ENCODE measurements at places on chromosomes 4 and X. TPM values are rescaled to one million over a fixed set of nuclear protein-coding genes. Genes with fewer than 3 reads are reported as not detected.

DNA sequence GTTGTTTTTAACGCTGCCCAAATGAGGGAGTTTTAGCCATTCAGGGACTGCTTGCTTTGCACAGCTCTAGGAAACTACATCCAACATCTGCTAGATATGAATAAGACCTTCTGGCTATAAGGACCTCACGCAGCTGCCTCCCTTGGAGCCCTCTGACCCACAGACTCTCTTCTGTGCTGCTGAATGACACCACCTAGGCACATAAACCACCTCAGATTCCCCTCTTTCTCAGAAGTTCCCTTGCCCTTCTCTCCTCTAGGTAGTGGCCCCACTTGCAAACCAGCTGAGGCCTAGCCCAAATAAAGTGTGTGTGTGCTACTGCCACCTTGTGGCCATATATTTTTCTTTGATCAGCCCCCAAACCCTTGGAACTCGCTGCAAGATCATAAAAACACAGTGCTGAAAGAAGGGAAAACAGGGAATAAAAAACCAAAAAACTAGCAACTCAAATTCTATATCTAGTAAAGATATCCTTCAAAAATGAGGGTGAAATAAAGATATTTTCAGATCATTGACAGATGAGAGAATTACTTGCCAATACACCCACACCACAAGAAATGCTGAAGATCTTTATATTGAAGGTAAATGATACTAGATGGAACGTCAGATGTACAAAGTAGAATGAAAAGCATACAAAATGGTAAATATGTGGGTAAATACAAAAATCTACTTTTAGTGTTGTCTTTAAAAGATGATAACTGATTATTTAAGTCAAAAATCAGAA lies 265.9 kb downstream of the ADAMTS3 start:
- no peaks in the 10 kb centered on the region for H3K36me3 ChIP-seq
- peak; percentile 10 for DNase-seq
- no peak overlapping the region for H3K4me3 ChIP-seq
- H3K27me3 ChIP-seq: no peaks in the 10 kb centered on the region
- no peak overlapping the region for H3K27ac ChIP-seq
- H3K4me1 ChIP-seq: peaks cover 4% of the 10 kb centered on the region

Gene CRLF2
- total RNA-seq: 0.40 TPM

Gene CSAG3
- not detected for total RNA-seq

- H3K36me3 ChIP-seq: no peaks in the 10 kb centered on the region
- H3K27me3 ChIP-seq: peaks cover 39% of the 10 kb centered on the region
- no peak overlapping the region for H3K27ac ChIP-seq
- H3K4me1 ChIP-seq: no peaks in the 10 kb centered on the region
Measured at GRCh38 chr4:169313732-169314131, 43.0 kb upstream of the SH3RF1 start.

- peaks cover 34% of the 10 kb centered on the region for H3K27me3 ChIP-seq
- no peak for DNase-seq
- no peak overlapping the region for H3K4me3 ChIP-seq
- H3K4me1 ChIP-seq: no peaks in the 10 kb centered on the region
Measured at GRCh38 chr4:141180991-141181761, 39.5 kb upstream of the ZNF330 start.

GRCh38 chr4:78138252-78138651 lies 81.1 kb downstream of the FRAS1 start:
- peaks cover 47% of the 10 kb centered on the region for H3K27me3 ChIP-seq
- H3K4me1 ChIP-seq: no peaks in the 10 kb centered on the region
- no peaks in the 10 kb centered on the region for H3K36me3 ChIP-seq

GRCh38 chr4:152099555-152099954 lies 338.7 kb upstream of the GATB start:
- peak overlapping the region; percentile 63 for H3K4me3 ChIP-seq
- no peaks in the 10 kb centered on the region for H3K27me3 ChIP-seq
- peaks cover 64% of the 10 kb centered on the region for H3K4me1 ChIP-seq
- peak overlapping the region; percentile 96 for H3K27ac ChIP-seq

Gene RADX
- 13.2 TPM for total RNA-seq

- H3K27ac ChIP-seq: peak overlapping the region; percentile 29
- H3K4me3 ChIP-seq: no peak overlapping the region
- H3K4me1 ChIP-seq: peaks cover 7% of the 10 kb centered on the region
- H3K36me3 ChIP-seq: no peaks in the 10 kb centered on the region
- H3K27me3 ChIP-seq: no peaks in the 10 kb centered on the region
Measured at GRCh38 chrX:56728321-56728720, 722 bp upstream of the NBDY start.

DNA sequence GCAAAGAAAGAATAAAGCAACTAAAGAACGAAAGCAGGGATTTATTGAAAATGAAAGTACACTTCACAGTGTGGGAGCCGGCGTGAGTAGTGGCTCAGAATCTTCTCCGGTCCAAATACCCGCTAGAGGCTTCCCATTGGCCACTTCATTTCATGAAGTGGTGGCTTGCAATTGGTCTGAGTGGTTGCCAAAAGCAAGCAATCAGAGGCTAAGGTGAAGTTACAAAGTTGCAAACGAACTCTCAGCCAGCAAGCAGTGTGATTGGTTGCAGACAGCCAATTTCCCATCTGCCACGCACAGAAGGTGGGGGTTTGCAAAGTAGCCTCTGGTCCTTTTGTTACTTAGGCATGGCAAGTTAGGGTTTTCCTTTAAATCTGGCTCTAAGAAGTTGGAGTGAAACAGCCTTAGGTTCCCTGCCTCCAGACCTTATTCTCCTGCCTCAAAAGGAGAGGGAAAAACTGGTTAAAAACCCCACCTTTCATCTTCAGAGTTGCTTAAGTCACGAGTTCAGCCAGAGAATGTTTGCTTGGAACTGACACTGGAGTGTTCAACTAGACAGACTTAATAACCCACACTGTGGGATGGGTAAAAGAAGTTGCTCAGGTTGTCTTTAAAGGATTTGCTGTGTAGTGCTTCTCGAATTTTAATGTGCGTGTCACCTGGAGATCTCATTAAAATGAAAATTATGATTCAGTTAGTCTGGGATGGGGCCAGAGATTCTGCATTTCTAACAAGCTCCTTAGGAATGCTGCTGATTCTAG lies 6.9 kb upstream of the CLOCK start:
- no peaks in the 10 kb centered on the region for H3K36me3 ChIP-seq
- no peak for DNase-seq
- H3K4me3 ChIP-seq: peak overlapping the region; percentile 56
- no peak overlapping the region for H3K27ac ChIP-seq
- H3K27me3 ChIP-seq: peaks cover 6% of the 10 kb centered on the region

DNA sequence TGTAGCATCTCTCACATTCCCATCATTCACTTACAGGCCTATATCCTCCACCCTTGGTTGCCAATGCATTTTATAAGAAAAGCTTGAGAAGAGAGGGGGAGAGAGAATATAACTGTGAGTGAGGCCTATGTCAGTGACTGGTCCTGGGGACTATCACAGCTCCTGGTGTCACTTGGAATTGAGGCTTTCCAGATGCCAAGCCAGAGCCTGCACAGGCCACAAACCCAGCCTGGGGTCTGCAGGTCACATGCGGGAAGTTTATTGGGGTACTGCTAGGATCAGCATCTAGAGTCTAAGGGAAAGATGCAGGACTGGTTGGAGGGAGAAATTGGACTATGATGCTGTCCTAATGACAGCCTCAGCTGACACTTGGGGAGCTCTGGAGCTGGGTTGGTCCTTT lies 47.6 kb downstream of the RTL5 start:
- peaks cover 6% of the 10 kb centered on the region for H3K4me1 ChIP-seq
- no peak overlapping the region for H3K4me3 ChIP-seq
- DNase-seq: no peak
- H3K27me3 ChIP-seq: no peaks in the 10 kb centered on the region
- H3K27ac ChIP-seq: no peak overlapping the region

Gene DUSP9
- not detected for total RNA-seq

Gene RAB41
- total RNA-seq: not detected

GRCh38 chr4:16814361-16814760 lies 84.1 kb downstream of the LDB2 start:
- no peak overlapping the region for H3K27ac ChIP-seq
- H3K4me1 ChIP-seq: no peaks in the 10 kb centered on the region
- H3K27me3 ChIP-seq: peaks cover 6% of the 10 kb centered on the region
- DNase-seq: no peak
- H3K4me3 ChIP-seq: no peak overlapping the region

Gene PCYT1B
- total RNA-seq: 8.5 TPM

DNA sequence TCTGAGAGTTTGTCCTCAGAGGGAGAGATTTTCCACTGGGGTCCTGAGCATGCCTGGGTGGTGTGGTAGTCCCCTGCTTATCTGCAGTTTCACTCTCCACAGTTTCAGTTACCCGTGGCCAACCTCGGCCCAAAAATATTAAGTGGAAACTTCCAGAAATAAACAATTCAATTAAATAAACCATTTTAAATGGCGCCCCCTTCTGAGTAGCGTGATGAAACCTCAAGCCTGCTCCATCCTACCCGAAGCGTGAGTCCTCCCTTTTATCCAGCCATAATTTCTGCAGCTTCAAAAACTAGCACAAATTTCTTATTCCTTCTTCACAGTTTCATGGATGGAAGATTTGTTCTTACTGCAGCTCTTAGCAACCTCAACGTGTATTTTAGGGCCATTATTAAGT lies 26.7 kb downstream of the PNMA6E start:
- H3K27me3 ChIP-seq: peaks cover 10% of the 10 kb centered on the region
- H3K36me3 ChIP-seq: peaks cover 2% of the 10 kb centered on the region
- H3K27ac ChIP-seq: peak overlapping the region; percentile 4
- DNase-seq: no peak
- H3K4me3 ChIP-seq: no peak overlapping the region

DNA sequence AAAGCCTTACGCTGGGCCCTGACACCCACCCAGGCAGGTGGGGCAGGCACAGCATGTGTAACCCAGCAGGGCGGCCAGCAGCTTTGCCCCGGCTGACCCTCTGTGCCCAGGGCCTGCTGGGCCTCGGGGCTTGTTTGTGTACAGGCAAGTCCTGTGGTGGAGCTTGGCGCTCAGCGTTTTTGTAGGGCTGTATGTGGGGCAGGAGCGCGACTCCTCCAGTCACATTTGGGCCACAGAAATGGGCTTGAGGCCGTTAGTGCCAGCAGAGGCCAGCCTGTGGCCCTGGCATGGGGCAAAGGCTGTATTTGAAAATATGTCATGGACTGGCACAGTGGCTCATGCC lies 14.7 kb upstream of the HGFAC start:
- H3K4me3 ChIP-seq: no peak overlapping the region
- no peak overlapping the region for H3K27ac ChIP-seq
- no peak for DNase-seq
- H3K4me1 ChIP-seq: peaks cover 5% of the 10 kb centered on the region
- no peaks in the 10 kb centered on the region for H3K27me3 ChIP-seq

- H3K27ac ChIP-seq: no peak overlapping the region
- H3K27me3 ChIP-seq: peaks cover 8% of the 10 kb centered on the region
- no peak overlapping the region for H3K4me3 ChIP-seq
- no peak for DNase-seq
- peaks cover 4% of the 10 kb centered on the region for H3K4me1 ChIP-seq
- H3K36me3 ChIP-seq: no peaks in the 10 kb centered on the region
Measured at GRCh38 chr4:1772853-1773538, 20.1 kb upstream of the FGFR3 start.

Gene HTN3
- not detected for total RNA-seq

- peaks cover 4% of the 10 kb centered on the region for H3K4me1 ChIP-seq
- no peak overlapping the region for H3K4me3 ChIP-seq
- H3K27ac ChIP-seq: no peak overlapping the region
- H3K27me3 ChIP-seq: peaks cover 14% of the 10 kb centered on the region
- no peaks in the 10 kb centered on the region for H3K36me3 ChIP-seq
- DNase-seq: no peak
Measured at GRCh38 chrX:111521169-111521568, 9.7 kb downstream of the SERTM2 start.

GRCh38 chr4:146159384-146160058 lies 16.0 kb upstream of the LSM6 start:
- peak overlapping the region; percentile 53 for H3K27ac ChIP-seq
- H3K4me1 ChIP-seq: peaks cover 8% of the 10 kb centered on the region
- H3K27me3 ChIP-seq: peaks cover 16% of the 10 kb centered on the region
- H3K36me3 ChIP-seq: peaks cover 2% of the 10 kb centered on the region

DNA sequence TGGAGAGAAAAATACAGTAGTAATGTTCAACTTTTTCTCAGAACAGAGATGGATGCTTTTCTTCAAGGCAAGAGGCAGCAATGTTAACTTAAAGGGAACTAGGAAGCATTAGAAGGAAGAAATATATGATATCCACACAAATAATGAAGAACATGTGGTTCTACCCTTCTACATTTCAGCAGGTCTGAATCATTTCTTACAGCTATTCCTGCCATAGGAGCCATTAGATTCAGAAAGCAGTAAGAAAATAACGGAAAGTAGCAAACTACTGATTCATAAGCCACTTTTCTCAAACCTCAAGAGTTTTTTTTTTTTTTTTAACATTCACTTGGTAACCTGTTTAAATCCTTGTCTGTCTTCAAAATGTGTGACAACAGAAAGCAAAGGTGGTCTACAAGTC lies 1251.6 kb upstream of the AGA start:
- DNase-seq: no peak
- H3K4me1 ChIP-seq: no peaks in the 10 kb centered on the region
- no peak overlapping the region for H3K27ac ChIP-seq
- no peak overlapping the region for H3K4me3 ChIP-seq
- H3K36me3 ChIP-seq: no peaks in the 10 kb centered on the region
- H3K27me3 ChIP-seq: no peaks in the 10 kb centered on the region

Gene F8A2
- total RNA-seq: not detected

All from T-helper 17 cell (primary cell).